ENCODE measurements at places on chromosomes 11 and 22.

- DNase-seq = no peak
Observed at GRCh38 chr11:23364076-23364475, 503.8 kb upstream of the CCDC179 start.

- no peak for DNase-seq
Observed at GRCh38 chr11:34416088-34416487, 22.6 kb upstream of the CAT start.

GRCh38 chr11:33926671-33927552 lies 35.0 kb upstream of the LMO2 start:
- DNase-seq = no peak

DNA sequence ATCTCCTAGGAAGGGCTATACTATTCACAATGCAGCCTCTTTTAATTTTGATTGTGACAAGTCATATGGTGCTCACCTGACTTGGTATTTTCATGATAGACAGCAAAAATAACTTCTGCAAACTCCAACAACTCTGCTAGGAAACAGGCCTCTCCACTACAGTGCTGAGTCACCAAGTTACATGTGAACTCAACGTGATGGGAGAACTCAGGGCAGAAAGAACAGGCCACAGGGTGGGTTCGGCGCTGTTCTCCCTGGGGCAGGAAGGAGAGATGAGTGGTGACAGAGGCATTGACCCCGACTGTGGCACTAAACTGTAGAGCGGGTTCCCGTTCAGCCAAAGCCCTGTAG lies 76.6 kb upstream of the UCP3 start:
- no peak for DNase-seq

- no peak for DNase-seq
Observed at GRCh38 chr11:64173616-64174355, 7.9 kb upstream of the MACROD1 start.

DNA sequence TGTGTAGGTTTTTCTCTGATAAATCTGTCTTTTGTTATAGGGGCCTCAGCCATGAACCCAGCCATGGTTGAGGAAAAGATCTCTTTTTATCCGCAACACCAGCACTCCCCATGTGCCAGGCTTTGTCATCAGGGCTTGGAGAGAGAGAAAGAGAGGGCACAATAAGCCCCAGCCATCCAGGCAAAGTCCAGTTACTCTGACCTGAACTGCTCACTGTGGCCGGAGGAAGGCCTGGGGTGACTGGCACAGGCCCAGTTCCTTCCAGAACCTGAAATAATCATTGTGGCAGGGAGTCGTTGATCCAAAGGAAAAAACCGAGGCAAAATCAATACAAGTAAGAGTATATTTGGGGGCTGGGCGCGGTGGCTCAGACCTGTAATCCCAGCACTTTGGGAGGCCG lies 3.9 kb upstream of the ARHGAP8 start:
- DNase-seq = no peak

GRCh38 chr11:129210831-129211181 lies 18.7 kb upstream of the ARHGAP32 start:
- DNase-seq = no peak

- no peak for DNase-seq
Observed at GRCh38 chr11:94201004-94201465, 72.4 kb downstream of the PANX1 start.

DNA sequence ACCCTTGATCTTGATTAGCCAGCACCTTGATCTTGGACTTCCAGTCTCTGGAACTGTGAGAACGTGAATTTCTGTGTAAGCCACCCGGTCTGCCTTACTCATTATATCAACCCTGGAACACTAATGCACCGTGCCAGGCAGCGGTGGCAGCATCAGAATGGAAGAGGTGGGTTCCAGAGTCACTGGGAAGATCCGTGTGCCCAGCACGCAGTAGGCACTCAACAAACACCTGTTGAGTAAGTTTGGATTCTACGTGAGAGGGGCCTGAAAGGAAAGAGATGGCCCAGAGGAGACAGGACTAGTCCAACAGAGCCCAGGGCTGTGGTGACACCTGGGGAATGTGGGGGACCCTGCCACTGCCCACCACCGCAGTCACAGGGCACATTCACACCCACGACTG lies 6.6 kb upstream of the UPK3A start:
- no peak for DNase-seq

DNA sequence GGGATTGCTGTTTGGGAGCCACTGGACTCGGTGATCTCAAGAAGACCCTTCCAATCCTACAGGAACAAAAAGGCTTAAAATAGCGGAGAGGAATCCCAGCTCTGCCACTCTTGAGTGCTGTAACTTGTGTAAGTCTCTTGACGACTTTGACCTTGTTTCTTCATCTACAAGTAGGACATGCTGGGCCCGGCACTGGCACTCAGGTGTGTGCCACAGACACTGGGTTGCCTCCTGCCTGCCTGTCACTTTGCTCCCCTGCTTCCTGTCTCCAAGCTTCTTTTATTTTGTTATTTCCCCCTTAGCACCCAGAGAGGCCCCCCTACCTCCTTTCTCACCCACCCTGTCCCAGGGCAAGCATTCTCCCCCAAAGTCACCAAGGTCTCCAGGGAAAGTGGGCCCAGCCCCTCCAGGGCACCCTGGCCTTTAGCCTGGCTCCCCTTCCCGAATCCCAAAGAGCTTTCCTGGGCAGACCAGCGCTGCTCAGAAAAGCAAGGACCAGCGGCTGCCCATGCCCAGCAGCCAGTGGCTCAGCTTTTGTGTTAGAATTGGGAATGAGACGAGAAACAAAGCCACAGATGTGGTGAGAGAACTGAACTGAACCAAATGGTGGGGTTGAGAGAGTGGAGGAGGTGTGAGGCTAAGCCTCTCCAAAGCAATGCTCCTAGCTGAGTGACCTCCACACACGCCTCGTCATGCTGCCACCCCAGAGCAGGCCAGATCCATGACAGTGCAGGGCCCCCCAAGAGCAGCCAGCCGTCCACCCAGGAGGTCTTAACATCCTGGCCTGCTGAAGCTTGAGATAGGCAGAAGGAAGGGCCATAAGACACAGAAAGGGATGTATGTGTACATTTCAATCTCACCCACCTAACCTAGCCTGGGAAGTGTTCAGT lies 4.5 kb downstream of the TRIM29 start:
- DNase-seq = no peak

DNA sequence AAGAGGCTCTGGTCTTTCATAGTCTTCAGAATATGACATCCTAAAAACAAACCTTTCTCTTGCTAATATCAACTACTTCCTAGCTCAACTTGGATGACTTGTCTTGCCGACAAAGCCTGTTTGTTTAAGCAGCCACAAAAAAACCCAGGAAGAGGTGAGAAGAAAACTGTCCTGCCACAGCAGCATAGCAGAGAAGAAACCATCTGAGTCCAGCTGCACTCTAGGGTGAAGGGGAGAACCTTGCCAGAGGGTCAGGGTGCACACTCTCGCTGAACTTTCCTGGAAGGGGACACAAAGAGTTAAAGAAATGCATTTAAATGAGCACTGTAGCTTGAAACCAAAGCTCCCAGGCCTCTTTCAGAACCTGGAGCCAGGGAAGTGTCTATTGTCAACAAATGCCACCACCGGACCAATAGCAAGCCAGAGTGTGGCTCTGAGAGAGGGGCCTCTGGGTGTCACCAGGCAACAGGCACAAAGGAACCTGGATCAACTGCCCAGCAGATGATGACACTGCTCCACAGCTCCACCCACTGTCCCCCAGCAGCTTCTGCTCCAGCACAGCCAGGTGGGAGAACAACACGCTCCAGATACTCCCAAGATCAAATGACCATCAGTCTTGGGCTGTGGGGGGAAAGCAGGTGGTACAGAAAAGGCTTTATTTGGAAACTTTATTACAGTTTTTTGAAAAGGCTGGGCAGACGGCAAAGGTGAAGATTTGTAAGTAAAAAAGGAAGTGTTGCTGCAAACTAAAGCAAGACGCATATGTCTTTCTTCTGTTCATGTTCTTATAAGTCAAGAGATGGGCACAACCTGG lies 105.7 kb downstream of the RASSF10 start:
- DNase-seq = no peak

DNA sequence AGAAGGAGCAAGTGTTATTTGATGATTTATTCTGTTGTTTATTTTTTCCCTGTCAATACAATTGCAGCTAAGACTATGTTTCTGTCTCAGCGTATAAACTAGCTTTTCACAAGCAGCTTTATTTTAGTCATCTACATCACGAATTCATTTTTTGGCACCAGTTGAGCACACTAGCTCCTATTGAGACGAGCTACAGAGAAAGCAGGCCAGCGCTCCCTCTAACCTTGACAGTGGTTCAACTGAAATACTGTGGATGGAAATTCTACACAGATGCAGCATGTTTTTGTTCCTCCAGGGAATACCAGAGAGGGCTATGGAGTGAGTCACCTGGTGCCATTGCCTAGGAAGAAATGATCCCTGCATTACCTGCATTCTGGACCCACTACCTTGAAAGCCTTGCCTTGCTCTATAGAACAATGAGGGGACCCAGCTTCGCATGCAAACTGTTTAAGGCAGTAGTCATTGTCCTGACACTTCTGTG lies 108.2 kb upstream of the ARHGAP42 start:
- DNase-seq = no peak

- DNase-seq = peak; percentile 85
Observed at GRCh38 chr11:69642913-69643632, 2.1 kb downstream of the CCND1 start.

DNA sequence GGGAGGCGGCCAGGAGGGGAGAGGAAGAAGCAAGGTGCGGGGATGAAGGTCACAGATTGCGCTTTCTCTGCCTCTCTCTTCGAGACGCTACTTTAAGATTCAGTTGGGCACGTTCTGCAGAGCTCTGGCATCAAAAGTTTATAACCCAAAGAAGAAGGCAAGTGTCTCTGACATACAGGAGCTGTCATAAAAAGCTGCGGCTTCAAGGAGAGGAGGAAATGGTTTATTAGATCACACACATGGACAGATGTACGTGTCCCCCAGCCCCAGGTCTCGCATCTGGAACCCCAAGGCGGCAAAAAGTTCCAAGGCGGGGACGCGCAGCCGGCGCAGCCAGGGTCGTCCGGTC lies 589.0 kb downstream of the OPCML start:
- DNase-seq = no peak

All from stimulated activated CD4-positive, alpha-beta T cell treated with anti-CD3 and anti-CD28 coated beads, Interleukin-2, amount 100 ng/mL, for 24 hours (primary cell).